RKO (cell line): ENCODE measurements at places on chromosomes 11 and 22.

DNA sequence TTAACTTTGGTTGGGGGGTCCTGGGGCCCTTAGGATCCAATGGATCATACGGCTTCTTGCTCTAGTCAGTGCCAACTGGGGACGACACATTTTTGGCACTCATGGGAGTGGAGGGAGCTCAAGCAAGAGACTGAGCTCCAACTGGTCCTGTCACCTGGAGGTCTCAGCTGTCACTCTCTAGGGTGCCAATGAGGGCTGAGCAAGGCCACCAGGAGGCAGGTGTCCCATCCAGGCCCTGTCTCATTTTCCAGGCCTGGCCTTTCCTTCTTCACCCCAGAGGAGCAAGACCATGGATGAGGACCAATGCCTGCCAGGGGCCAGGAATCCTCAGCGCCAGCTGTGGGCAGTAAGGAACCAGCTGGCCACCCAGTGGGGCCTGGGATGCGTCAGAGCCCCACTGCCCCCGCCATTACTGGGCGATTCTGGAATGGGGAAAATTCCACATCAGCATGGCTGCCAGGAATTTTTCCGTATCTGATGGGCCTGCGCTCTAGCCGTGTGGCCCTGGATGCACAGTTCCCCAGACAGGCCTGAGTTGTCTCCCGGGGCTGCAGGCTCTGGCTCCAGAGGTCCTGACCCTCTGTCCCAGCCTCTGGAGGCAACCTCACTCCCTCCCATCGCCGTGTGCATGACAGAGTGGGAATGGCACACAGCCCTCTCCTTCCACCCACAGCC is 669 bp upstream of the GAL3ST1 start:
- DNase-seq = no peak

GRCh38 chr11:70507466-70508230 is 109.3 kb downstream of the CTTN start:
- DNase-seq = no peak

GRCh38 chr11:94544646-94545263 is 1.0 kb downstream of the FUT4 start:
- DNase-seq = peak; percentile 58

DNA sequence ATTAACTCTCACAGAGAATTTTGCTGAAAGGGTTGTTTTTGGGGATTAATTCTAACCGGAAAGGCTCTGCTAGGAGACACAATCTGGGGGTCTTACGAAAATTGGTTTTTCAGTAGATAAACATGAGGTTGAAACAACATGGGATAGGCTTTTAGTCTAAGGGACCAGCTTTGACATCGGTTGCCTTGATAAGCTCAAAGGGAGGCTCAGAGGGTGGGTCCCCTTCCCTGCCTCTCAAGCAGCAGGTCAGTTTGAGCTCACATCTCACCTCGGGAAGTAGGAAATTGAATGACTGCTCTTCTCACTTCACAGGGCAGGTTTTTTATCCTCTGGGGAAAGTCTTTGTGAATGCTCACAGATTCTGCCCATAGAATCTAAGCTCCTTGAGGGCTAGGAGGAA is 70.2 kb upstream of the KIRREL3 start:
- no peak for DNase-seq

DNA sequence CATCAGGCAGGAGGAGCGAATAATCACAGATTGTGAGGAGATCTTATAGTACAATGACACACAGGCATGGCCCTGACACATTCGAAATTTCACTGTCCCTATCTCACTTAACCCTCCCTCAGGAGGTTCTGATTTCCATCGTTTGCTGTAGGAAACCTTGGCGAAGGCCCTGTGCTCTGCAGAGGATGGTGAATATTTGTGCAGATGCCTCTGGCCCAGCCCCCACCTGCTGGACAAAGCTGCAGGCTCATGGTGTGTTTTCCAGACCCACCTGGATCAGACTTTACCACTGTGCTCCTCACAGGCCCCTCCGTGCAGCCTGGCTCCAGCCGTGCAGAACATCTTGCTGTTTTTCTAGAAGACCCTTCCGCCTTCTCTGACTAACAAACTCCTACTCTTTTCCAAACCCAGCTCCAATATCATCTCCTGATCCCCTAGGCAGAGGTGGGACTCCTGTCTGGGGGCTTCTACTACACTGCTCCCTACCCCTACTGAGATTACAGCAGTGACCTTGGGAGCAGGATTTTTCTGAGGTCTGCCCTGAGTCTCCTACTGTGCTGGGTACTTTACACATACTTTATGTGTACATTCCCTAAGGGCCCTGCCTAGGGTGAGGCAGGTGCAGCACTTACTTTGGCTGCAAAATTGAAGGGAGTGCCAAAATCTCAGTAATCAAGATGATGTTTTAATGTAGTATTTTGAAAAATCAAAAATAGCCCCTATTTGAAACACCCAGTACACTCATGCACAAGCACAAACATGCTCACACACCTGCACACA is 412.7 kb downstream of the SOX6 start:
- DNase-seq = no peak
